ENCODE measurements at places on chromosomes 6 and 20. TPM values are rescaled to one million over a fixed set of nuclear protein-coding genes. Genes with fewer than 3 reads are reported as not detected.

Gene TMEM217
- total RNA-seq = 2.9 TPM

Gene WFDC9
- not detected for total RNA-seq

Gene NRSN1
- not detected for total RNA-seq

Gene UNC5CL
- total RNA-seq = 1.2 TPM

Gene KIAA1755
- total RNA-seq = not detected

Gene WFDC10B
- not detected for total RNA-seq

Gene SLC52A3
- not detected for total RNA-seq

Gene FKBP1C
- 1.9 TPM for total RNA-seq

Gene MOG
- not detected for total RNA-seq

Gene MAN1A1
- total RNA-seq = 24.2 TPM

Gene HCRTR2
- not detected for total RNA-seq

Measured in T-helper 2 cell treated with Interferon-gamma antibody and Interleukin-4, amounts not matched to agents 100 ng/mL and 5 ng/mL, for 36 hours (primary cell).